MV-4-11 (cell line): ENCODE measurements at places on chromosomes 12 and 14.

DNA sequence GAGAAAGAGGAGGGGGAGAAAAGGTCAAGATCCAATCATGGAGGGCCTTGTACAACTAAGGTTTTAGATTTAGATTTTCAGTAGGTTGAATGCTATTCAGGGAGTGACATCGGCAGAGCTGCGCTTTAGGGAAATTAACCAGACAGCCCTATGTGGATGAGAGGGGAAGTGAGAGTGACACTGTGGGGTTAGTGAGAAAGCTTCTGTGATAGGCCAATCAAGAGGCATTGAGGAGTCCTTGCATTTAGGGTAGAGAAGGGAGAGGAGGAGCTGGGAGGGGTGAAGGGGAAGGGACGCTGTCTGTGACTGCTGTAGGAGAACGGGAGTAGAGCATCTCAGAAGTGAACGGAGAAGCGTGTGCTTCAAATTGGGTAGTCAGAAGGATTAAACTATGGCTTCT, 3.4 kb downstream of the HSD17B6 start:
- peak; percentile 94 for DNase-seq

DNA sequence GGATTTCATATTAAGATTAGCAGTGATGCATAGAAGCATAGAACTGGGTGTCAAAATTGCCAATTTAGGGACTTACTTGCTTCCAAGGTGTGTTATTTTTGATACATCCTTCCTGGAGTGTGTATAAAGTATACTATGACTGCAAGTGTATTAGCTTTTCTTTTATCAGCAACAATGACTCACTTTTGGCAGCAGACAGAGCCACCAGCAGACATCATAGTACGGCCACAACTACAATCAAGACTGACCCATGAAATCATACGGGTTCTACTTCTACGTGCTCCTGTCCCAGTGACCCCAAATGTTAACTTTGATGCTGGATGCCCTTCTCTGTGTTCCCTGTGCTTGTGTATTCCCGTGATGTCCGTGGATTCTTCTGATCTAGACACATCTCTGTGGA, 443.9 kb downstream of the TMEM132D start:
- no peak for DNase-seq

DNA sequence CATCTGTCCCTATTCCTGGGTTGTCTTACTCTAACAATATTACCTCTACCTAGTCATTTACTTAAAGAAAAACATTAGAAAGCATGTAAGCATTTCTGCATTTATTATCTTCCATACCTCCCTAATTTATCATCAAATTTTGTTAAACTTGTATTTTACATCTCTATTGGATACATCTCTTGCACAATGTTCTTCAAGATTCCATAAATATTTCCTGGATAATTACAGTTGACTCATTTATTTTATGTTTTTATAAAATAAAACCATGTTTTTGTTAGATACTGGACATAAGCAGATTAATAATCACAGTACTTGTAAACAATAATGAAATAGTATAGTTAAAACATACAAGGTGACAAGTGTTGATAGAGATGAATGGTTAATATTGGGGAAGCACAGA, 209.0 kb downstream of the TMTC3 start:
- no peak for DNase-seq

GRCh38 chr12:117100851-117101673, 1.8 kb upstream of the TESC start:
- DNase-seq = peak; percentile 35

- no peak for DNase-seq
Observed at GRCh38 chr12:52250048-52250990, 17.3 kb downstream of the KRT7 start.

GRCh38 chr12:106080791-106081170, 58.0 kb downstream of the NUAK1 start:
- DNase-seq = no peak

DNA sequence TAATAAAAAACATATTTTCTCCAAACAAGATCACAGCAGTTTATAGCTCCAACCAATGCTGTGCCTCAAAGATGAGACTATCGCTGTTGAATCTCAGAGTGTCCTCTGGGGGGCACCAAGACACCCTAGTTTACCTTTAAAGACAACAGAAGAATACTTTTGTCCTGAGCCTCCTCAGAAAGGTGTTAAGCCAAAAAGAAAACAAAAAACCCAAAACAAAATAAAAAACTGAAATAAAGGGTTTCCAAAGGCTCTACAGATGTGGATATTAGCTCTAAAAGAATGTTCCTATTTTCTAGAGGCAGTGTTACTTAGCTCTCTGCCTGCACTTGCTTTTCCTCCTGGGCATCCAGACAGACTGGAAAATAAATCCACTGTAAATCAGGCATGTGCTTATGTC, 86.9 kb upstream of the TTC7B start:
- peak; percentile 48 for DNase-seq

DNA sequence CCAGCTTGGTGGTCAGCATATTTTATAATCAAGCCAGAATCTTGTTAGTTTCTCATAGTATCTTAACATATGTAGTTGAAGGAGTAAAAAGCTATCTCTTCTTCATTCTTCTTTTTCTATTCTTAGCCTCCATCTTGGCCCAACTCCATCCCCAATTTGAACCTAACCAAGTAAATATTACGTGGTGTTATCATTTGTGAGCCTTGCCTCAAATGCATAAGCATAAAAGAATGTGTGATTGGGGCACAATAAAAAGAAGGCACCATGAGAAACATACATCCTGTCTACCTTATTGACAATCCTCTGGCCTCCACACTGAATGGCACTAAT, 181.4 kb upstream of the BMP4 start:
- no peak for DNase-seq

GRCh38 chr12:10884086-10884725, at the start of gene PRH1:
TSS of gene PRH1 (minus strand) at chr12:10884255. CDS start at chr12:10884217, 38 bp downstream.
- no peak for DNase-seq

DNA sequence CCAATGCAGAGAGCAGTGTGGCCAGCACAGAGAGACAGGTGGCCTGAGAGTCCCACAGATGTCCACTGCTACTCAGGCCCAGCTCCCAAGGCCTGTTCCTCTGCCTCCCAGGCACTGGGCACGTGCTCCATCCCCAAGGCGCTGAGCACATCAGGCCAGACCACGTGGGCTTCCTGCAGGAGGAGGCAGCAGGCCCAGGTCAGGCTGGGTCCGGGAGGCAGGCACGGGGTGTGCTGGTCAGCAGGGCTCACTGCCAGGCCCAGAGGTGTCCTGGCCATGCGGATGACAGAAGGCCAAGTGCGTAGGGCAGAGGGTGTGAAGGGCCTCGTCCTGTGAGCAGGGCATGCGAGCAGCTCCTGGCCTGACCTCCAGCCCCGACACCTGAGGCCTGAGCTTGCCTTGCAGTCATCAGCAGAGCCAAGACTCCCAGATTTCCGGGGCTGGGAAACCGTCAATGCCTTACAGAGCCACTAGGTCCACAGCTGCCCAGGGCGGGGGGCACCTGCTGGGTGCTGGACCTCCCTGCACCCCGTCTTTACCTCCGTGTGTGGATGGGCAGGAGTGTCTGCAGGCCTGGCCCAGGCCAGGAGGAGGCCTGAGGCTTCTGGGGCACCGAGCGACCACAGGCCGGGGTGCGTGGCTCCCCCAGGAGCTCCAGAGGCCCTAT, 14.9 kb downstream of the TRMT61A start:
- DNase-seq = no peak

- DNase-seq = no peak
Observed at GRCh38 chr12:22978962-22979361, 354.0 kb downstream of the ETNK1 start.

- DNase-seq = no peak
Observed at GRCh38 chr12:12628013-12628412, 16.3 kb downstream of the CREBL2 start.

GRCh38 chr14:78074561-78074960, 95.6 kb upstream of the NRXN3 start:
- DNase-seq = no peak

DNA sequence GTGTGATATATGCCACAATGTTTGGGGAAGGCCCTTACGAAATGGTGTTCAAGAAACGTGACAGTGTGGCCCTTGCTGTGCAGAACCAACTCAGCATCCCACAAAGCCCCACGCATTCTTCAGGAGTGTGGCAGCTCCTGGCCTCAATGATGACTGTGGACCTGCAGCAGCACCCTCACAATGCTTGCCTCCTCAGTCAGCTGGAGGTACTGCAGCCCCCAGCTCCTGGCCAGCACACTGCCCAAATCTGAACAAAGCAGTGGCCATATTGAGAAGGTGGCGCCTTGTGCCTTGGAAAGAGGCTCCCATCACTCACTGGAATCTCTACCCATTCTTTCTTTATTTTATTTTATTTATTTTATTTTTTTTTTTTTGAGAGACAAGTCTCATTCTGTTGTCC, 10.4 kb downstream of the POLE2 start:
- DNase-seq = no peak
